SK-N-SH treated with all-trans-retinoic acid at 6 μM for 48 hours (cell line): ENCODE measurements at places on chromosomes 7 and 10.

DNA sequence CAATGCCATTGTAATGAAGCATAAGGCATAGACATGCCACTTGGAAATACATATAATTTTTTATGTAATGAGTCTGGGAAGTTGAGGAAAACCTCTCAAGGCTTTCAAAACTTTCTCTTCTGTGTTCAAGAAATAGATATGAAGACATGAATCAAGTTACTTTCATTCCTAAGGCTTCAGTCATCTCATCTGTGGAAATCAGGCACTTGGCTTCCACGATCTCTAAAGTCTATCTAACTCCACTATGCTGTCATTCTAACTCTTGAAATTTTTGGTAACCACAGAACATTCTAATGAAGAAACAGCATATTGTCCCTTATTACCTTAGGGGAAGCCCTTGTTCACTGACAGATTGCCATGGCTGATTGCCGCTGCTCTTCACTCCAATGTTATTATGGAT, 242.6 kb downstream of the CNTNAP2 start:
- no peak for ATAC-seq

DNA sequence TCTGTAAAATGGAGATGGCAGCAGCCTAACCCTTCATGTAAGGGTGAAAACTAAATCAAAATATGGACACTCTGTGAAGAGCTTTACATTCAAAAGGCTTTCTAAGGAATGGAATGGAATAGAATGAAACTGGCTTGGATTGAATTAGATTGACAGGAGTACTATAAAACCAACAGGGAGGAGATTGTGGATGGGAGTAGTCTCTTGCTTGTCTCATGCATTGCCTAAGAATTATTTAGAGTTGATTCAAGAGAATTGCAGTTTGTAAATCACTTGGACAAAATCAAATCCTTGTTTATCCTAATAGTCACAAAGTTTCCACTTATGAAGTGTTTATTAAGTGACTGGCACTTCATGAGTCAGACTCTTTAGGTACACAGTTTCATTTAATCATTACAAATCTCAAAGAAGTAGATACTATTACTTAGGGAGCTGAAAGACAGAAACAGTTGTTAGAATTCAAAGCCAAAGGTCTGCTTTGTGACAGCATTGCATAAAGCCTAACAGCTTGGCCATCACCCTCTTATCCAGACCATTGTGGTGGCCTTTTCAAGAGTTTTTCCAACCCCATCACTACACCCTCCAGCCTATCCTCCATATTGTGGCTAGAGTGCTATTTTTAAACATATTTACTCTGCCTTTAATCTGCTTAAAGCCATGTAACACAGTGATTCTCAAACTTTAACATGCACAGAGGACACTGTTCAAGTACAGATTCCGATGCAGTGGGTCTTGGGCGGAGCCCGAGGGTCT, 91.9 kb upstream of the GHITM start:
- no peak for ATAC-seq

DNA sequence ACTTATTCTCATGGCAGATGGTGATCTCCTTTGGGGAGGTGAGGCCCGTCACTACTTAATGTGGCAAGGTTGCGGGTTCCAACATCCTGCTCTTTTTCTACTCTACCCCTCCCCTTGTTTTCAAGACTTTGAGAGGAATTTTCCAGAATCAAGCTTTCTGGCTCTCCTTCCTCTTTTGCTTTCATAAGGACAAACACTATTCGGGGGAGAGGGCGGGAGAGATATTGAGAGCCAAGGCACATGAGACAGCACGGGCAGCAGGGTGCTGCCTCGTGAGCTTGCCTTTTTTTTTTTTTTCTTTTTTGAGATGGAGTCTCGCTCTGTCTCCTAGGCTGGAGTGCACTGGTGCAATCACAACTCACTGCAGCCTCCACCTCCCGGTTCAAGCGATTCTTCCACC, 6.9 kb upstream of the PFKFB3 start:
- ATAC-seq: no peak

- no peak for ATAC-seq
These were observed 14.7 kb upstream of the HABP2 start for GRCh38 chr10:113538151-113538550.

- ATAC-seq: no peak
These were observed 208.4 kb upstream of the KCND2 start for GRCh38 chr7:120064565-120064964.

DNA sequence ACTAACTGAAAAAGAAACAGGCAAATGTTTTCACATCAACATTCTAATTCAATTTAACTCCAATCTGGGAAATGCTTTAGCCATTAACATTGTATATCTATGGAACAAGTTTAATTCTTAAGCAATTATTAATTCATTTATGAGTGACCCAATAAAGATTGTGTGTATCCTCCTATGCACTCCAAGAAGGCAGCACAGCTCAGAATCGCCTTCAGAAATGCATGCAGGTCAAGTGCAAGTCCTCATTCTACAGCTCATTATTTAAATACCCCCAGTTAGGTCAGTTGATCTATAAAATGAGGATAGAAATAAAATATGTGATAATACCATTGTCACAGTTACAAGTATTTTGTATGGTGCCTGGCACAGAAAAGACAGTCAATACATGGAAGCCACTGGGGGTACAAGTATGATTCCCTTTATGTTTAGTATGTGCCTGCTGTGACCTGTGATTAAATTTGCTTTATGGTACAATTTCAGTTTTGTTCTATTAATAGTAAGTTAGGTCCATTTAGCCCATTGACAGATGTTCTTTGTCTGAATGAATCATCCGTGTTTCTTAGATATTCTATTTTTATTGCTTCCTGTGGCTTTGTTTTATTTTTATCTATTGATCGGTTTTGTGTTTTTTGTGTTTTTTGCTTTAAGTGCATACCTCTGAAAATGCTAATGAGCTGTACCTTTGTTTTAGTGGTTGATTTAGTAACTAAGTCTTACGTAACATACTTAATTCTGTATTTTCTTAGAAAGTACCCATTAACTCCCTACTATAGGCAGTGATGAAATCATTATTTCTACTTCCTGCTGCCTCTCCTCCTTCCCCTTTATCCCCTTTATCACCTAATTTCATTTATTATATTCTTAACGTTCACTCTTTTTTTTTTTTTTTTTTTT, 42.8 kb downstream of the CPXM2 start:
- no peak for ATAC-seq

GRCh38 chr10:130769146-130770017, 542.1 kb downstream of the TCERG1L start:
- no peak for ATAC-seq

GRCh38 chr10:128267581-128267980, 141.4 kb upstream of the MKI67 start:
- ATAC-seq: no peak

DNA sequence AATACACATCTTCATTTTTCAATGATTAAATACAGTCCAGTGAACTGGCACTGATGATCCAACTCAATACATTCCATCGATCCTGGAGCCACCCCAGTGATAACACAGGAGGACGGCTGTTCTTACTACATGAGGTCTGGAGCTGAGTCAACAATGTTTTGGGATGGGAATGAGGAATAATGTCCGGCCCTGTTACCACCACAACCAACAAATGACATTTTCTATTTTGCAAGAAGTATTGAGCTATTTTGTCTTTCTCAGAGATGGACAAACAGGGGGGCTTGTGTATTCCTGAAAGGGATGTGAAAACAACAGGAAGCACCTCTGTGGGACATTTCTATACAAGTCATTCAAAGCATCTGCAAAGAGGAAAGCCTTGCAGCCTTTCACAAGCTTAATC, 249.2 kb downstream of the PARD3 start:
- no peak for ATAC-seq

DNA sequence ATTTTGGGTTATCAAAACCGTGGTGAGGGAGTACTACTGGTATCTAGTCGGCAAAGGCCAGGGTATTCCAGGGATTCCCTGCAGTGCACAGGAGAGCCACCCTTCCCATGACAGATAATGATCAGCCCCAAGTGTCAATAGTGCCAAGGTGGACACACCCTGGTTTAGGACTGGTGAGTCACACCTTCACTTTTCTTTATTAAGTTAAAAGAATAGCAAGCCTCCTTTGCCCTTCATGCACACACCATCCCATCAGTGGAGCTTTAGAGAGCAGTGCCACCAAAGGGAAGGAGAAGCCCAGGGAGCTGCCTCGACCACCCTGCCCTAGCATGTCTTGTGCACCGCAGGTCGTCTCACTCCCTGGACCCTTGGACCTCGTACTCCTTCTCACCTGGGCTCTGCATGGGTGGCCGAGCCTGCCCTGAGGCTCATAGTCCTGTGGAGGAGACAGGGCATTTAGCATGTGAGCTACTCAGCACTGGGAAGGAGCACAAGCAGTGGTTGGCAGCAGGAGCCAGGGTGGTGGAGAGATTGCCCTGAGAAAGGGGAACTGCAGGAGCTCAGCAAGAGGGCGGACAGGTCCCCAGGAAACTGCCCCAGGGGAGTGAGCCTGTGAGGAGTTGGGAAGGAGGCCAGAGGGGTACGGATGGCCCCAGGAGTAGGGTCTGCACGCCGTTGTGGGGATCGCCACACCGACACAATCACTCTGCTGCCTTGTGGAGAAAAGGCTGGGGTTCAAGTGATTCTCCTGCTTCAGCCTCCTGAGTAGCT, 17.4 kb downstream of the UBE2D4 start:
- ATAC-seq: no peak; the same call in 2 of the 3 replicates

- ATAC-seq: peak; percentile 30
These were observed at the start of gene SLC26A5 for GRCh38 chr7:103446049-103446520. TSS of gene SLC26A5 (minus strand) at chr7:103446207. CDS start at chr7:103421514, 24,693 bp downstream.

GRCh38 chr7:86282014-86282682, 361.6 kb upstream of the GRM3 start:
- no peak for ATAC-seq

- ATAC-seq: no peak
These were observed 76.3 kb upstream of the CUX1 start for GRCh38 chr7:101740981-101741725.

- peak; percentile 11 for ATAC-seq
These were observed 27.4 kb upstream of the ABLIM1 start for GRCh38 chr10:114685456-114685855.

- no peak for ATAC-seq
These were observed 139.7 kb downstream of the WDR11 start for GRCh38 chr10:120990831-120991230.

DNA sequence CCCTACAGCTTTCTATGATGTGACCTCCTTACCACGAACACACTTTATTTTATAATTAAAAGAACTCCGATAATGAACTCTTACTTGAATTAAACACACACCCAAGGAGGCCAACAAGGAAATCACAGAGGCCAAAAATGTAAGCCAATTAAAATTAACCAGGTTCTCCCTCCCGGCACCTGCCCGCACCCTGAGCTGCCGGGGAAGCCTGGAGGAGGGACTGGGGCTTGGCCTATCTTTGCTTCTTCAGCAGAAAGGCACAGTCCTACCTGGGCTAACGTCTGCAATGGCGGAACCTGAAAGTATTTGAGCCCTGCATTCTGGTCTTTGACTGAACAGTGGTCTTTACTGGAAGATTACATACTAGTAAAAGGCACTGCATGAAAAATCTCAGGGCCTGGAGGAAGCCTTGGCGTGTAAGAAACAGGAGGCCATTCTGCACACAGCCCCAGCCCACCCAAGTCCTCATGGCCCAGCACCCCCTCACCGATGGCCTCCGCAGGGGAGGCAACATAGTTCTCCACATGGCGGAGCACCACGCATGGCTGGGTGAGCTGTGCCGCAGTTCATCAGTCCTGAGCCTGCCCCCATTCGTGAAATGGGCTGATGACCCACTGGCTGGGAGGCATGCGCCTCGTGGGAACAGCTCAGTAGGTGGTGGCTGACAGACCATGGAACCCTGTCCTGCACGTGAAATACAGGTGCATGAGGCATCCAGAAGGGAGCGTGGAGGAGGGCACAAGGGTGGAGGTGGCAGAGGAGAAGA, 173.8 kb downstream of the PARD3 start:
- no peak for ATAC-seq

GRCh38 chr7:120260111-120260510, 12.9 kb upstream of the KCND2 start:
- no peak for ATAC-seq

DNA sequence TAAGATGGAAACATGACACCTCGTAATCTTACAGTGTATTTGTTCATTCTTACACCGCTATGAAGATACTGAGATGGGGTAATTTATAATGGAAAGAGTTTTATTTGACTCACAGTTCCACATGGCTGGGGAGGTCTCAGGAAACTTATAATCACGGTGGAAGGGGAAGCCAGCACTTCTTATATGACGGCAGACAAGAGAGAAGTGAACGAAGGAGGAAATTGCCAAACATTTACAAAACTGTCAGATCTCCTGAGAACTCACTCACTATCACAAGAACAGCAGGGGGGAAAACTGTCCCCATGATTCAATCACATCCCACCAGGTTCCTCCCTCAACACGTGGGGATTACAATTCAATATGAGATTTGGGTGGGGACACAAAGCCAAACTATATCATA, 282.3 kb downstream of the HGF start:
- ATAC-seq: no peak

DNA sequence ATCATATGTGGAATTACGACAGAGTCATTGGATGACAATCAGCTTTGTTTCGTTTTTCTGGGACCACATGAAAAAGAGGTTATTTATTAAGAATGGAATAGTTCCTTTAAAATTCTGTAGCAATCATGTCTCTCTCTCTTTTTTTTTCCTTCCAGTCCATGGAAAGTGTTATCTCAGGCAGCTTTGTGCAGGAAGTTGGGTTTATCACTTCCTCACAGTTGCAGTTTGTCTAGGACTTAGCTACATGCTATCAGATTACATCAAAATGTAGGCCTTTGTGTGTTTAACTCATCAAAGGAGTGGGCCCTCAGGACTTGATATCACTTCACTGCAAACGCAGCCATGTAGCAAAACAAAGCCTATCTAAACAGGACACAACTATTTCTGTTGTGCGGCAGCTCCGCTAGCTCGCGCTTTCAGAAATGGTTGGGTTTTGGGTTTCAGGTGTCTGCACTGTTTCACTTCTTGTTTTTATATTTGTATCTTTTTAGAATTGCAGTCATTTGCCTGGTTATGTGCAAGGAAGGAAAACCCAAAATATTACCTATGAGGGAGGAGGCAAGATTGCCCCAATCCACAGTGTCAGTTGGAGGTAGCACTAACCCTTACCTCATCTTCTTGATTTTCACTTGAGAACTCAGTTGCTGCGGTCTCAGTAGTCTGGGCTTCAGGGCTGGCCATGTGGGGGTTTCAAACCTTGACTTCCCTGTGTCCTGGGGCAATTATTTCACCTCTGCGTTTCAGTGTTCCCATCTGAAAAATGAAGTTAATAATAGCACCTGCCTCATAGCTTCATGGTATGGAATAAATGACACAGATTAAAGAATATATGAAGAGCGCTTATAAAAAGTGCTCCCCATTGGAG, 66.7 kb downstream of the HHEX start:
- ATAC-seq: no peak

- no peak for ATAC-seq
These were observed 100.1 kb downstream of the NPSR1 start for GRCh38 chr7:34758111-34758601.

DNA sequence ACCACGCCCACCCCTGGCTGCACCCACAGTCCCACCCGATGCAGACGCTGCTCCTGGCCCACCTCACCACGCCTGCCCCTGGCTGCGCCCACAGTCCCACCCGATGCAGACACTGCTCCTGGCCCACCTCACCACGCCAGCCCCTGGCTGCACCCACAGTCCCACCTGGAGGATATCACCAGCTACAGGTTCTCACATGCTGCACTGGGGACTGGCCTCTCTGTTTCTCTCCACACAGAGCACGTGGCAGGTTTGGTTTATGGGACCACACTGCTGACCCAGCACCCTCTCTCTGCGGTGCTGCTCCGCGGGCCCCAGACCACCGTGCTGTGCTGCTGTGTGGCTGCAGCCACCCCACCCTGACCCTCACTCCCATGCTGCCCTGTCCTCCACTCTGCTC, 120.9 kb downstream of the VIPR2 start:
- ATAC-seq: no peak

GRCh38 chr7:150586785-150587152, 19.6 kb downstream of the GIMAP4 start:
- ATAC-seq: no peak
